ENCODE measurements at places on chromosomes 5 and 9.

DNA sequence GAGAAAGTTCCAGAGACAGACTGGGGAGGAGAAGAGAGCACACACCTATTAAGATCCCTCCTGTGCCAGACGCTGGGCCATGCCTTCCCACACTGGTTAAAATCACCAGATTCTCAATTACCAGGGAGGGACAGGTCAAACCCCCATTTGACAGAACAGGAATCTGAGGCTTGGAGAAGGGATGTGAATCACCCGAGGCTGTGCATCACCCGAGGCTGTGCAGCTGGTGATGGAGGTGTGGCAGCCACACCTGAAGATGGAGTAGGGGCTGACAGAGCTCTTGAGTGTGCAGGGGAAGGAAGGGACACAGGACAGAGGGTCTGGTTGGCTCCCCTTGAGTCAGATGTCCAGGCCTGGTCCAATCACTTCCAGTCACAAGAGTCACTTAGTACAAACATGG is 70.6 kb downstream of the LMX1B start:
- no peak for DNase-seq

DNA sequence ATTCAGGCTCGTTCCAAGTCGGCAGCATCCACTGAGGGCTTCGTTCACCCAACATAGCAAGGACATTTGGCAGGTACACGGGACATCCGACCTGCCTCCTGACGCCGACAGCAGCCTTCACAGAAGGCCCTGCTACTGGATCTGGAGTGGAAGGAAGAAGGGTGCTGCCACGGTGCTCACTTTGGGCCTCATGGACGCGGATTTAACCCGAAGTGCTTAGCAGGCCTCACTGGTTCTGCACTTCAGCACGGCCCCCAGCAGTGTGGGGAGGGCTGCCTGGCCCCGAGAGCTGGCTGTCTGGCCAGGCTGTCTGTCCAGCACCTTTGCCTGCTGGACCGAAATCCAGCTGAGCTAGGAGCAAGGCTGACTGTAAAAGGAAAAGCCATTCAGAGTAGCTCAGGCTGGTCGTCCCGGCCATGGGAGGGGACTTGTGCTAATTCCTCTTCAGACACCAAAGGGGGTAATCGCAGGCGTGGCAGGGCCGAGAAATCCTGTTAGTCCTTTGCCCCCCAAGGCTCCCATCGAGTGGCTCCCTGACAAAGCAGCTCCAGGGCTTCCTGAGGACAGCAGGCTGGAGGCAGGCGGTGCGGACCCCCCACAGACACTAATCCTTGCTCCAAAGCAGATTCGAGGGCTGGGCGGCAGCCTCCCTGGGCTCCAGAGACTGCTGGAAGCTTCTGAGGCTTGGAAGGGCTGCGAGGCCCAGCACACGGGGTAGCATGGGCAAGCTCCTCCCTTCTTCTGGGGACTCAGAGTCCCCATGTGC is 11.1 kb upstream of the RXRA start:
- no peak for DNase-seq

DNA sequence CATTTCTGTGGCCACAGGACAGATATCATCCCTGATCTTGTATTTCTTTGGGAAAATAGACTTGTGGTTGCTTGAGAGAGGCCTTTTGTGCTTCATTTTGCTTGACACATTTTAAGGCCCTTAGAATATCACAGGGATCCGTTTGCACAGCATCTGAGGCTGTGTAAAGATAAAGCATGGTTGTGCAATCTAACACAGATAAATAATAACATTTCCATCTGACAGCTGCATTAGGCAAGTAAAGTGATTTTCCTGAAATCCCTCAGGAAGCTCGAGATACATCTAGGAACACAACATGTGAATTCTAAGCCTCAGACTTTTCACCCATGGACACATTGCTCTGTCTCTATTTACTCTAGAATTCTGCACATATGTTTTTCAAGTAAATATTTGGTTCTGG is 212.8 kb upstream of the ADAMTSL1 start:
- no peak for DNase-seq

GRCh38 chr9:69199769-69200470 is 25.8 kb downstream of the TJP2 start:
- DNase-seq, result no peak

GRCh38 chr9:38727497-38728001 is 7.6 kb upstream of the FAM240B start:
- DNase-seq, result peak; percentile 45

DNA sequence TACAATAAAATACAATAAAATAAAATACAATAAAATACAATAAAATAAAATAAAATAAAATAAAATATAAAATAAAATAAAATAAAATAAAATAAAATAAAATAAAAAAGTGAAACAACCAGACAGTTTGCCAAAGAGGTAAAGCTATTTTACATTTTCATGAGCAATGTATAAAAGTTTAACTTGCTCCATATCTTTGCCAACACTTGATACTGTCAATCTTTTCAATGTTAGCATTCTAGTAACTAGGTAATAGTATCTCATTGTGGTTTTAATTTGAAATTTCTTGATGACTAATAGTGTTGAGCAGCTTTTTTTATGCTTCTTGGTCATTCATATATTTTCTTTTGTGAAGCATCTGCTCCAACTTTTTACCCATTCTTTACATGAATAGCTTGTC is 17.3 kb downstream of the TTC33 start:
- no peak for DNase-seq

GRCh38 chr5:125199968-125200865 is 453.8 kb upstream of the ZNF608 start:
- no peak for DNase-seq

- no peak for DNase-seq
Measured at GRCh38 chr9:111405701-111406100, 75.7 kb upstream of the OR2K2 start.

- DNase-seq, result no peak
Measured at GRCh38 chr9:85030316-85030715, 360.8 kb downstream of the NTRK2 start.

Measured in right forelimb (tissue), 1 donor.